Activated CD4-positive, alpha-beta T cell treated with anti-CD3 and anti-CD28 coated beads, Interleukin-2, amount 50 U/mL, for 4 hours (primary cell): ENCODE measurements at places on chromosomes 3 and 15.

DNA sequence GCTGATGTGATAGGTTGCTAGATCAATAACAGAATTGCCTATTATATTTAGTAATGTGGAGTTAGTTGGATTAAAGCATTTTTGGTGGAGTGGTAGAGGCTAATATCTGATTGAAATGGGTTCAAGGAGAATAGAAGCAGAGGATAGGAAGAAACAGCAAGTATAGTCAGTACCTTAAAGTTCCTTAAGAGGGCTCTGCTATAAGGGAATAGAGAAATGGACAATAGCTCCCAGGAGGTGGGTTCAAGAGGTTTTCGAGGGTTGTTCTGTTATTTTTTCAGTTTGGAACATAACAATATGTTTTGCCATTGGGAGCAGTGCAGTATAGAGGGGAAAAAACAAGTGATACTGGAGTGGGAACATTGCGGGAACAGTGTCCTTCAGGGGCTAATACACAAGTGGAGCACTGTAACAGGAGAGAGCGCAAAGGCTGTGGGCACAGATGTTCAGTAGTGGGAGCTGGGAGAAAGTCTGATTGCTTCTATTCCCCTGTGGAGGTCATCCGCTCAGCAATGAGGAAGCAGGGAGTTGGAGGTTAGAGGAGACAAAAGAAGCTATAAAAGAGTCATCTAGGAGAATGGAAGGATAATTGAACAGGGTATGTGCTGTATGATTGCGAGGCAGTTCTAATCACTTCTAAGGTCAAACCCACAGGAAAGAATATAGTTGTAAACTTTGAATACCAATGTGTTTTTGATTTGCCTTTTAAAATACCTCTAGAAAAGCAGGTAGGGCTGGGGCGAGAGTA lies 3.3 kb downstream of the MRPS11 start:
- no peak for DNase-seq

- no peak for DNase-seq
Observed at GRCh38 chr3:150218236-150218635, 189.9 kb upstream of the TSC22D2 start.

DNA sequence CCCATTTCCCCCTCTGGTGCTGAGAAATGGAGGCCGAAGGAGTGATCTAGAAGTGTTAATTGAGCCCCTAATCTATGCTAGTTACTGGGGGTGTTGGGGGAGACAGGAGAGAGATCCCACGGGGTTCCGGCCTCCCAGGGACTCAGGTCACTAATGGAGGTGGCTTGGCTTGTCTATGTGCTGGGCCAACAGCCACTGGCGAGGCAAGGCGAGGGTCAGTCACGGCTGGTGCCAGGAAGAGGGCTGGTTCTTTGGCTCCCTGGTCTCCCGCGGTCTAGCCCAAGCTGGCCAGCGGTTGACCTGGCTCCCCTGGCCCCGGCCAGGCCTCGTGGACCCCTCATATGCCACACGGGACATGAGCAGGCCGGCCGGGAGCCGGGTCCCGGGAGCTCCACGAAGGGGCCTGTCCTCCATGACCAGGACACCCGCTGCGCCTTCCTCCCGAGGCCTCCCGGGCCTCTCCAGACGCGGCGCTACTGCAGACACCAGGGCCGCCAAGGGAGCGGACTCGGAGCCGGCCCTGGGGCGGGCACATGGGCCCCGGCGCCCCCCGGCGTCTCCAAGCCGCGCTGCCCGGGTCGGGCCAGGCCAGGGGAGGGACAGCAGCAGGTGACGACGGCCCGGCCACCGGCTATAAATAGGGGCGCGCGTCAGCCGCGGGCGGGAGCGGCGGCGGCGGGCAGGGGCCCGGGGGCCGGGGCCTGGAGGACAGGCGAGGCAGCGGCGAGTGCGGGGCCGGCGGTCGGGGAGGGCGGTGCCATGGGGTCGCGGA lies at the start of gene ALPK3:
Gene ALPK3, plus strand, starts transcription at position 663 of the 772 bp plus-strand sequence. Its CDS starts 97 bp downstream, at position 760.
- DNase-seq = no peak

GRCh38 chr3:123552095-123552714 lies 32.6 kb downstream of the HACD2 start:
- DNase-seq = no peak

DNA sequence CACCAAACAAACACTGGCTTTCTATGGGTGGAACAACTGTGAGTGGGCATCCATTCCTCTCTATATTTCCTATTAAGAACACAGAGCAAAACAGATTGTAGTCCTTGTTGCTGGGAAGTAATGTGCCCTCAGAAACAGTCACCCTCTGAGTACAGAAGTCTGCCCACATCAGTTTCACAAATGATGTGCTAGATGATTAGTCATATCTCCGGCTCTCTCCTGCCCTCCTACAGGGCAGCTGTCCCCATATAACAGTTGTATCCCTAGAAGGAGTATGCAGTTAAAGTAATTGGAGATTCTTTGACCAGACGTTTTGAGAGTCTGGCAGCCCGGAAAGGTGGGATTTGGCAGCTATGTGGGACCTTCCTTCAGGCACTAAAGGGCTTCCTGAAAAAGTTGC lies 159.9 kb downstream of the APBA2 start:
- no peak for DNase-seq

DNA sequence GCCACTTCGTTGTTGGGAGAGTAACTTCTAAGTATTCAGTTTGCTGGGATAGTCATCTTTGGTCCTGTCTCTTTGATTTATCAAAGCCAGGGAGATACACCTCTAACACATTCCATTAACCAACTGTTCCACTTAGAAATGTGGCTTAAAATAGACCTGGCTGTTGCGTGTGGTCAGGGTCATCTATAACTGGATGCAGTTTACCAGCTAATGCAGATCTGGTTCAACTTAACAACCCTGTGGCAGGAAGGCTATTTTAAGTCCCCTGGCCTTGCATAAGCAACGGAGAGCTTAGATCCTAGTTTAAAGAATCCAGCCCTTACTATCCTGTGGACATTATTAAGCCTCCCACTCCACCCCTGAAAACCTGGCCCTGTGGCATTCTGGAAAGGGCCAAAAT lies 28.1 kb upstream of the CAPN3 start:
- no peak for DNase-seq

DNA sequence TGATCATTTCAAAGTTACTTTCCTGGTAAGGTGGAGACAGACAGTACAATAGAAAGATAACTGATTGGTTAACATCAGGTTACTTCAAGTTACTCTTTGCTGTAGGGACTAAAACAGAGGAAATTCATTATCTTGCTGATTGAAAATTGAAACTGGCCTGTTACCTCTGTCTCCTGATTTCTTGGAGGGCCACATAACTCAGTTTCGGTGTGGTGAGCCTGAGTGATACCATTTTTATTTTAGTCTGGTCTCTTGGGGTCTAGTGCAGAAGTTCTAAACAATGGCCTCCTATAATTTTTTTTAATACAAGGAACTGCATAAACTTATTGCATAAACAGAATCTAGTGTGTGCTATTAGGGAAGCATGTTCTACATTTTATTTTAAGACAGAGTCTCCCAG lies 1.2 kb upstream of the ICE2 start:
- DNase-seq = no peak

DNA sequence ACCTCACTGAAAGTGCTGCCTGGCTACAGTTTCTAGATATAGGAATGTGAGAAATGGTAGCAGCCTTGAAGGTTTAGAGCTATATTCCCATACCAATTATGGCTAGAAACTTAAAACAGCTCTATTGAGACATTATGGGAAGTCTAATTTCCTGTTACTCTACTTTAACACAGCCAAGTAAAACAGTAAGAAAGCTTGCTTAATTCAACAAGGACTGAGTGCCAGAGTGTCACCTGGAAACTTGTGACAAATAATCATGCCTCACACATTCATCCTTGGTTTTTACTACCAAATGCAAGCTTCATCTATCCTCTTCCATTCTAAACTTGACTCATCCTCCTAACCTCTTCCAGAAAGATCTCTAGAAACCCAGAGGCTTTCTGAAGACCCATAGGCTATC lies 41.7 kb downstream of the UBE3A start:
- no peak for DNase-seq

GRCh38 chr3:58625196-58625824 lies 41.3 kb downstream of the FAM3D start:
- DNase-seq = no peak

GRCh38 chr3:12443781-12444522 lies 40.3 kb upstream of the TSEN2 start:
- DNase-seq = no peak

DNA sequence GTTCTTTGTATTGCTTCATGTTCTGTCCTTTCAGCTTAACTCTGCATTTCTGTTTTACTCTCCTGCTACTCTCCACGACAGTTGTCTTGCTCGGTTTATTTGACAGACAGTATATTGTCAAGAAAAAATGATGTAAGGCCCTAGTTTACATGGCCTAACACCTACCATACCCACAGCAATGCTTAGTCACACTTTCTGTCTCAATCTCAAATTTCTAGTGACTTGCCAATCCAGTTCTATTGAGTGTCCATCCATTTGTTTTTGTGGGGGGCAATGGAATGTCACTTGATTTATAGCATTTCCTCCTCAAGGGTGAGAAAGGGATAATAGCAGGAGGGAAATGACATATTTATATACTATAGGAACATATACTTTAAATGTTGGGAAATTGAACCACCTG lies 676.2 kb downstream of the NAALADL2 start:
- no peak for DNase-seq

- DNase-seq = no peak
Observed at GRCh38 chr15:47505712-47506328, 211.5 kb upstream of the SEMA6D start.

GRCh38 chr3:37693511-37694283 lies 168.0 kb upstream of the CTDSPL start:
- DNase-seq = no peak

DNA sequence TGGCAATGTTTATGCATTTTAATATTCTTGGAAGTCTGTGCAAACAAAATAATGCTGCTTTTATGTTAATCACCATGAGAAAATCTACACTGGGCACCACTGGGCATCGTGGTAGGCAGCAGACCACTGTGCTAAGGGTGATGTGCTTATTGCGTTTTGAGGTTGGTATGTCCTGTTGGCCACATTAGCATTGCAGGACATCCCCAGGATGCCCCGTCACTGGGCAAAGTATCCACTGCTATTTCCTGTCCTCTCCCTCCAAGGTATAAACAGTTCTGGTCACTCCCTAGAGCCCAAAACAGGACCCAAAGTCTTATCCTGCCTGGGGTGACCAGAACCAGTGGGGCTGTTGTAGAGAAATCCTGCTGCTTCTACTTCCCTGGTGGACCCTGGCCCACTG lies 284.2 kb upstream of the ROPN1 start:
- no peak for DNase-seq

GRCh38 chr15:74278207-74278606 lies 42.1 kb downstream of the CCDC33 start:
- no peak for DNase-seq

DNA sequence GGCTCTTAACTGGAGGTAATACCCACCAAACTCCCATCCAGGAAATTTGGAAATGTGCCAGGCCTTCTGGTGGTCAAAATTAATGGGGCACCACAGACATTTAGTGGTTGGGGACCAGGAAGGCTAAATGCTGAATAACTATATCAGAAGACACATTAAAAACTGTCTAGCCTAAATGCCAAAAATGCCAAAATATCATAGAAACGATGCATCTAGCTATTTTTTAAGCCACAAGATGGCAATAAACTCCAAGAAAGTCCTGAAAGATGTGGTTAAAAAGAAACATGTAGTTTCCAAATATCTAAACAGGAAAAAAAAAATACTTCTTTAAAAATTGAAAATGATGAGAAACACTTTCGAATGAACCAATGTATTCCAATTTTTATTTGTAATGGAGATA lies 19.9 kb downstream of the CCDC14 start:
- no peak for DNase-seq

- no peak for DNase-seq
Observed at GRCh38 chr15:65660927-65661326, 39.2 kb downstream of the SLC24A1 start.

DNA sequence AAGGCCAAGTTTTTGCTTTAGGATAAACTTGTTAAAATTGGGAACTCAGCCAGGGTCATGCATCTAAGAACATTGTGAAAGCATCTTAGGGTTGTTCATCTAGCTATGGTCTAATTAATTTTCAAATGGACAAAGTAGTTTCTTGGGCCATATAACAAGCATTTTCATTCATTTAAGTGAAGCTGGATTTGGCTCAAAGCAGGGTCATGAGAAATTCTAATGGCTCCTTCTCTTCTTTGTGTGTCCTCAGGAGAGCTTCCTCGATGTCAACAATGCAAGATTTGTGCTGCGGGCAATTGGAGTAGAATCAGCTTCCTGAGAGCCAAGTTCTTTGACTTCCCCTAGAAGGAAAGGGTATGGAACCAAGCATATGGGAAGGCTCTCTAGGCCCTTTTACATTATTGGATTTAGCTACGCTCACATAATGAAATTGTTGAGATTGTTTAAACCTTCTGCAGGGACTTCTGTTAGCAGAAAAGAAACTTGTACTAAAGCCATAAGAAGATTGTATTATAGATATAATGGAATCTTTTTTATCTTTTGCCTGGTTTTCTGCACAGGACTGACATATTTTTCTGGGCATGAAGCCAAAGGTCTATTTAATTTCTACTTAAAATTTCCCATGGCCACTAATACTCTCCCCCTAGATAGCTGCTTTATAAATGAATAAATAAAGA lies 1.8 kb upstream of the SAMMSON start:
- DNase-seq = no peak

DNA sequence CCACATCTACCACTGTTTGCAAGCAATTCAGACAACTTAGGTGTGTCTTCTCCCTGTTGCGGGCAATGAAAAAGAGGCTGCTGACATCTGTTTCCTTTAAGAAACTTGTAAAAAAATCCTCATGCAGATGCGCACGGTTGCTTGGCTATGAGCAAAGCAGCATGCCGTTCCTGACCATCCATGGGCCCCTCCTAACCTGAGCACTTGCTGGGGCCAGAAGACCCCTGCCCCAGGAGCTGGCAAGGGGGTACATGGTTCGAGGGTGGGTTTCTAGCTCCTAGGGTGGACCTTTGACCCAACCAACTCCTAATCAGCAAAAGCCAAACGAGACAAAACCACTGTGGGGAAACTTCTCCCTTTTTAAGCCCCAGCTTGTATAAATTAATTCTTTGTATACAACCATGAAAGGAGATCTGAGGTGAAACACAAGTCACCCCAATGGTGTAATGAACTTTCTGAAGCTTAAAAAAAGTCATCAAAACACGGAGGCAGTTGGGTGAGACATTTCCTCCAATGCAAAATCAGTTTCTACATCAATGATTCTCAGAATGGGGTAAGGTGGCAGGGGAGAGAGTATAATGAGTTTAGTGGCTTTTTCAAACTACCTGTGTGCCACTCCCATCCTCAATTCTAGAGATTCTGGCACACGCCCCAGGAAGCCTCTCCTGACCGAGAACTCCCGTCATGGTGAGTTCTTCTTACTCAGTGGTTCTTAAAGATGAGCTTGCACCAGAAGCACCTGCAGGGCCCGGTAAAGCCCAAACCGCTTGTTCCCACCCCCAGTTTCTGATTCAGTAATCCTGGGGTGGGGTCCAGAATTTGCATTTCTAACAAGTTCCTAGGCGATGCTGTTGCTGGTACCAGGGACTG lies 44.1 kb downstream of the CPN2 start:
- no peak for DNase-seq

DNA sequence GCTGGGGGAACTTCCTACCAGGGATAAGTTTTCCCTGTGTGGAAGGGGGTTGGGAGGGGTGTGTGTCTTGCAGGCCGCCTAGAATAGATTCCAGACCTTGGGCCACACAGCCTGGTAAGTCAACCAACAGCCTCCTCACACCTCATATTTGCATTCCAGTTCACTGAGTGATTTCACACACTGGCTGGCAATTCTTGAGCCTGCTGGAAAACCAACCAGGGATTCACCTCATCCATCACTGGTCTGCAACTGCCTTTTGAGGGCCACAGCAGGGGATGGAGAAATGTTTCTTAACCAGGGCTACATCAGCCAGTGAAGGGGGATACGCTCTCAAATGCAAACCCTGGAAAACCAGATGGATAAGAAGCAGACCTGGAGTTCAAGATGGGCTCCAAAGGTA lies 2.0 kb downstream of the FSTL1 start:
- DNase-seq = no peak
